ENCODE measurements at places on chromosomes 5 and 9. TPM values are rescaled to one million over a fixed set of nuclear protein-coding genes. Genes with fewer than 3 reads are reported as not detected.

DNA sequence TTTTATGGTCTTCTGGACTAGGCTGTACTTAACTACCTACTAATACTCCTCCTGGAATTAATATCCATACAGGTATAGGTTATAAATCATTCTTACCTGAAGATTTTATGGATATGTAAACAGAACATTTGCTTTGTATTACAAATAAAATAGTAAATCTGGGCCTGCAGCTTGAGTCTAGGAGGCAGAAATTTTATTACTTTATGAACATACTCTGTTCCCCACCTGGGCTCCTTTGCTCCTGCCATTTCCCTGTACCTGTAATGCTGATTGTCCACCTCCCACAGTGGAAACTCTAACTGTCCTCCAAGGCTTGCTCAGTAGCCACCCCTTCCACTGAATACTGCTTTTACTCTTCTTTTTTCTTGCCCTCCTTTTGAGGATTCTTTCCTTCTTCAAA, 108.0 kb downstream of the PAM start:
- DNase-seq, result no peak
- peaks cover 7% of the 10 kb centered on the region for H3K36me3 ChIP-seq
- peaks cover 13% of the 10 kb centered on the region for H3K4me1 ChIP-seq
- H3K27me3 ChIP-seq, result peaks cover 11% of the 10 kb centered on the region
- no peak overlapping the region for H3K27ac ChIP-seq
- no peak overlapping the region for H3K4me3 ChIP-seq

- H3K4me1 ChIP-seq, result no peaks in the 10 kb centered on the region
- no peak overlapping the region for H3K4me3 ChIP-seq
- H3K36me3 ChIP-seq, result peaks cover 3% of the 10 kb centered on the region
Measured at GRCh38 chr5:132321109-132321721, 27.0 kb downstream of the SLC22A4 start.

GRCh38 chr5:16690243-16690852, 73.6 kb upstream of the RETREG1 start:
- H3K4me3 ChIP-seq, result no peak overlapping the region
- peak; percentile 23 for DNase-seq
- H3K27ac ChIP-seq, result no peak overlapping the region

- peak within 1 kb of the TSS; percentile 89 for H3K4me3 ChIP-seq
- no peaks in the 10 kb centered on the region for H3K27me3 ChIP-seq
- peak within 1 kb of the TSS; percentile 95 for H3K27ac ChIP-seq
- peaks cover 1% of the 10 kb centered on the region for H3K36me3 ChIP-seq
- DNase-seq, result peak; percentile 89
- H3K4me1 ChIP-seq, result peaks cover 43% of the 10 kb centered on the region
Measured at GRCh38 chr9:131393622-131394463, at the start of gene PRRC2B. Gene PRRC2B, plus strand, starts transcription at chr9:131394086. Its CDS starts 36,059 bp downstream, at chr9:131430145.

DNA sequence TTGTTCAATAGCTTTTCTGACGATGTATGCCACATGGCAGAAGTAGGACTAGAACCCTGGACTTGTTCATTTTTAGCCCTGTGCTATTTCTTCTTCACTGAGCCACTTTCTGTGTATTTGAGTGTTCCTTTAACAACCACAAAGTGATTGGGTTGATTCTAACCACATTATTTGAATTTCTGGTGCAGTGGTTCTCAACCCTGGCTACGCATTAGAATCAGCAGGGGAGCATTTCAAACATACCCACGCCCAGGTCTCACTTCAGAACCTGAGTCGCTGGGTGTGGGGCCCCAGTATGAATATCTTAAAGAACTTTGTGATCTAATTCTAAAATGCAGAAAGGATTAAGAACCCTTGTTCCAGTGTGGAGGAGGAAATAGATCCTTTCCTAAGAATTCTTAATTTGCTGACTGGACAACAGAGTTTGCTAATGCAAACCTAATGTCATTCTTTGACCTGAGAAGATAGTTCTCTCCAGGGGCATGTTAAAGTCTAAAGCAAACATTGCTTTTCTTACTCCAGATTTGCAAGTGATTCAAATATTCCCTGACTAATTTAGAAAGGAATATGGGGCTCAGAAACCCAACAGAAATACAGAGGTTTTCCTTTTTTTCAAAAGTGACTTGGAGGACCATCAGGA, 75.4 kb upstream of the GDNF start:
- H3K27me3 ChIP-seq, result peaks cover 10% of the 10 kb centered on the region
- H3K27ac ChIP-seq, result no peak overlapping the region
- H3K36me3 ChIP-seq, result no peaks in the 10 kb centered on the region
- H3K4me1 ChIP-seq, result no peaks in the 10 kb centered on the region
- DNase-seq, result no peak
- H3K4me3 ChIP-seq, result no peak overlapping the region

GRCh38 chr5:67605730-67606585, 409.4 kb upstream of the CD180 start:
- peaks cover 24% of the 10 kb centered on the region for H3K27me3 ChIP-seq
- no peak overlapping the region for H3K4me3 ChIP-seq
- H3K36me3 ChIP-seq, result no peaks in the 10 kb centered on the region
- no peak overlapping the region for H3K27ac ChIP-seq

GRCh38 chr5:132496631-132497487, 6.3 kb upstream of the IRF1 start:
- peak overlapping the region; percentile 98 for H3K27ac ChIP-seq
- peaks cover 55% of the 10 kb centered on the region for H3K4me1 ChIP-seq
- H3K36me3 ChIP-seq, result no peaks in the 10 kb centered on the region
- peak; percentile 71 for DNase-seq
- H3K27me3 ChIP-seq, result no peaks in the 10 kb centered on the region
- H3K4me3 ChIP-seq, result peak overlapping the region; percentile 89

DNA sequence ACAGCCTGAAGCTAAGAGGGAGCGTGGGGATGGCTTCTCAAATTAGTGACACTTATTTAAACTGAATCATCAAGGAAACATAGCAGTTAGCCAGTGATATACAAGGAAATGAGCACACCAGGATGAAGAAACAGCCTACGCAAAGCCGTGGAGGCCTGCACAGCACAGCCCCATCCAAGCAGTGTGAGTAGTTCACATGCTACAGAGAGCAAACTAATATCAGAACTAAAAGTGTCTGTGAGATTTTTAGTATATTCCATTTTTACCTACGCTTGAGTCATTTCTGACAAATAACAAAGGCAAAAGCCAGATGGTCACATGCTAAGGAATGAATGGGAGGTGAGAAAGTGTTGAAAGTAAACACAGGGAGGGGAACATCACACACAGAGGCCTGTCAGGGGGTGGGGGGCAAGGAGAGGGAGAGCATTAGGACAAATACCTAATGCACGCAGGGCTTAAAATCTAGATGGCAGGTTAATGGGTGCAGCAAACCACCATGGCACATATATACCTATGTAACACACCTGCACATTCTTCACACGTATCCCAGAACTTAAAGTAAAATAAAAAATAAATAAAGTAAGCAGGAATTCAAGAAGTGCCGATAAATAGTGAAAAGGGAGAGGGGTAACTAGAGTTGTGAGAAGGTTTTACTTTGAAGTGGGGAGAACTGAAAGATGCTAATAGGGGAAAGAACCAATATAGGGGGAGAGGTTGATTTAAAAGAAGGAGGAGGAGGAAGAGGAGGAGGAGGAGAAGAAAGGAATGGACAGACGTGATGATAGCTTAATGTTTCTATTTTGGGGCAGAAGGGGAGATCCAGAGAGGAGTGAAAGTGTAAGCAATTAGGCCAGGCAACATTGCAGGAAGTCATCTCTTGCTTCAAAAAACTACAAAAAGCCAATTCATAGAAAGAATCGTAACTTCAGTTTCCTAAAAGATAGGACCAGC, 100.9 kb upstream of the PTGER4 start:
- DNase-seq, result peak; percentile 86
- no peaks in the 10 kb centered on the region for H3K27me3 ChIP-seq
- peak overlapping the region; percentile 66 for H3K27ac ChIP-seq
- peak overlapping the region; percentile 48 for H3K4me3 ChIP-seq

DNA sequence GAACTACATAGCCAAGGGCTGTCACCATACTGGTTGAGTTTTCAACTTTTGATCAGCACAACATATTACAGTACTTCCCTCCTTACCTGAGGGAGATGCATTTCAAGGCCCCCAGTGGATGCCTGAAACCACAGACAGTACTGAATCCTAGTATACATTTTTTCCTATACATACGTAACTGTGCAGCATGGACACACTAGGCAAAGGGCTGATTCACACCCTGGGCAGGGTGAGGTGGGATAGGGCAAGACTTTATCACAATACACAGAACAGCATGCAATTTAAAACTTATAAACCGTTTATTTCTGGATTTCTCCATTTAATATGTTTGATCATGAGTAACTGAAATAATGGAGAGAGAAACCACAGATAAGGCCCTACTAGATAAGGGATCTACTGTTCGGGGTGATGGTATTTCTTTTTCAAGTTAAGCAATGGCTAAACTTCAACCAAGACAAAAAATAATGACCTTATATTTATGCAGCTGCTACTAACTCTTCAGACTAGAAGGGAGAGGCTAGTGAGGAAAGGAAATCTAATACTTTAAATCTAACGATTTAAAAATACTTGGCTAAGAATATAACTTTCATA, 186.9 kb upstream of the GNA14 start:
- no peaks in the 10 kb centered on the region for H3K27me3 ChIP-seq
- no peak overlapping the region for H3K27ac ChIP-seq
- H3K4me3 ChIP-seq, result no peak overlapping the region
- peaks cover 22% of the 10 kb centered on the region for H3K4me1 ChIP-seq
- H3K36me3 ChIP-seq, result no peaks in the 10 kb centered on the region

DNA sequence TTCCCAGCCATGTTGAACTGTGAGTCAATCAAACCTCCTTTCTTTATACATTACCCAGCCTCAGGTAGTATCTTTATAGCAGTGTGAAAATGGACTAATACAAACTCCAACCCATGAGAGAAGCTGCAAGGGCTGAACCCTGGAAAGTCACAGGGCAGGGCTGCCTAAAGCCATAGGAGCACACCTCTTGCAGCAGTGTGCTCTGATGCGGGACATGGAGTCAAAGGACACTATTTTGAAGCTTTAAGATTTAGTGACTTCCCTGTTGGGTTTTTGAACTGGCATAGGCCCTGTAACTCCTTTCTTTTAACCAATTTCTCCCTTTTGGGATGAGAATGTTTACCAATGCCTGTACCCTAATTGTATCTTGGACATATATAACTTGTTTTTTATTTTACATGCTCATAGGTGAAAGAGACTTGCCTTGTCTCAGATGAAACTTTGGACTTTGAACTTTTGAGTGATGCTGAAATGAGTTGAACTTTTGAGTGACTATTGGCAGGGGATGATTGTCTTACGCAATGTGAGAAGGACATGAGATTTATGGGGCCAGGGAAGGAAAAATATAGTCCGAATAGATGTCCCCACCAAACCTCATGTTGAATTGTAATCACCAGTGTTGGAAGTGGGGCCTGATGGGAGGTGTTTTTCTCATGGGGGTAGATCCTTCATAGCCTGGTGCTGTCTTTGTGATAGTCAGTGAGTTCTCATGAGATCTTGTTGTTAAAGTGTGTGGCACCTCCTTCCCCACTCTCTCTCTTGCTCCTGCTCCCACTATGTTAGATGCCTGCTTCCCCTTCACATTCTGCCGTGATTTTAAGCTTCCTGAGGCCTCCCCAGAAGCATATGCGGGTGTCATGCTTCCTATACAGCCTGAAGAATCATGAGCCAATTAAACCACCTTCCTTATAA, 159.5 kb upstream of the SPEF2 start:
- peaks cover 1% of the 10 kb centered on the region for H3K27me3 ChIP-seq
- H3K36me3 ChIP-seq, result no peaks in the 10 kb centered on the region
- no peak overlapping the region for H3K4me3 ChIP-seq
- H3K4me1 ChIP-seq, result no peaks in the 10 kb centered on the region
- DNase-seq, result no peak

GRCh38 chr5:44740660-44741059, 68.1 kb upstream of the MRPS30 start:
- H3K27ac ChIP-seq, result no peak overlapping the region
- no peak for DNase-seq
- H3K4me1 ChIP-seq, result no peaks in the 10 kb centered on the region
- H3K4me3 ChIP-seq, result no peak overlapping the region
- H3K27me3 ChIP-seq, result no peaks in the 10 kb centered on the region

DNA sequence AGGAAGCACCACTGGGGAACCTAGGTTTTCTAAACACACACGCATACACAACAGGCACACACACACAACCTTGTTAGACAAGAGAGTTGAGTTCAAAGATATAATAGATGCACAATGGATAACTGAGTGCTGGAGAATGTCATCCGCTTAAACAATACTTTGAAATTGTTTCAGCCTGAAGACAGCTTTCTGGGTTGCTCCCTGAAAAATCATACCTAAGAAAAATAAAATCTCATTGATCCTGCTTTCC, 126.1 kb downstream of the TMEM161B start:
- H3K27me3 ChIP-seq, result peaks cover 35% of the 10 kb centered on the region
- peaks cover 17% of the 10 kb centered on the region for H3K4me1 ChIP-seq
- no peak overlapping the region for H3K4me3 ChIP-seq
- H3K36me3 ChIP-seq, result peaks cover 2% of the 10 kb centered on the region
- no peak overlapping the region for H3K27ac ChIP-seq

- H3K27me3 ChIP-seq, result no peaks in the 10 kb centered on the region
- no peaks in the 10 kb centered on the region for H3K4me1 ChIP-seq
- H3K27ac ChIP-seq, result no peak overlapping the region
Measured at GRCh38 chr9:6805532-6805931, 47.8 kb downstream of the KDM4C start.

- H3K4me1 ChIP-seq, result peaks cover 6% of the 10 kb centered on the region
- H3K27me3 ChIP-seq, result peaks cover 5% of the 10 kb centered on the region
- DNase-seq, result peak; percentile 87
- no peak overlapping the region for H3K27ac ChIP-seq
- H3K36me3 ChIP-seq, result no peaks in the 10 kb centered on the region
Measured at GRCh38 chr9:113657765-113658544, 194.4 kb downstream of the RGS3 start.

DNA sequence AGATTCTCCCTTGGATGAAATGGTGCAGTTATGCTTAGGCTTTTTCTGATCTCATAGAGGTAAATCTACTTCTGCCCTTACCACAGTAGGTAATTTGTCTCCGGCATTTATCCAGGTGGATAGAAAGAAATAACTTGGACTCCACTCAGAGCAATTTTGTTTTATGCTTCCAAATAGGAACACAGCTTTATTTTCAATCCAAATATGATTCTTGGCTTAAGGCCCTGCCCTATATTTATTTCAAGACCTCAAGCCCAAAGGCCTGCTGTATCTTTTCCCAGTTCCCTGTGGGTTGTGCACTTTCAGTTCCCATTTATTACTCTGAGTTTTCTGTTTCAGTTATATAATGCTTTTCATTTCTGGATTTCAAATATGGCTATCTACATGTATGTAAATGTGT, 274.2 kb upstream of the SMC2 start:
- H3K27me3 ChIP-seq, result no peaks in the 10 kb centered on the region
- no peaks in the 10 kb centered on the region for H3K4me1 ChIP-seq
- H3K4me3 ChIP-seq, result no peak overlapping the region
- H3K27ac ChIP-seq, result no peak overlapping the region

The SPINK1 gene
- total RNA-seq, result not detected

The DMGDH gene
- 1.3 TPM for total RNA-seq

The MEIKIN gene
- total RNA-seq, result 2.1 TPM

The GFRA3 gene
- total RNA-seq, result not detected

The GRM6 gene
- total RNA-seq, result not detected

The FGF10 gene
- not detected for total RNA-seq

The DRD1 gene
- total RNA-seq, result not detected

The BTNL9 gene
- not detected for total RNA-seq

Data from activated CD4-positive, alpha-beta memory T cell treated with anti-CD3 and anti-CD28 coated beads for 36 hours (primary cell).